ENCODE measurements at places on chromosomes 4 and X.

GRCh38 chr4:150136481-150136880 is 58.2 kb downstream of the DCLK2 start:
- DNase-seq, result no peak

DNA sequence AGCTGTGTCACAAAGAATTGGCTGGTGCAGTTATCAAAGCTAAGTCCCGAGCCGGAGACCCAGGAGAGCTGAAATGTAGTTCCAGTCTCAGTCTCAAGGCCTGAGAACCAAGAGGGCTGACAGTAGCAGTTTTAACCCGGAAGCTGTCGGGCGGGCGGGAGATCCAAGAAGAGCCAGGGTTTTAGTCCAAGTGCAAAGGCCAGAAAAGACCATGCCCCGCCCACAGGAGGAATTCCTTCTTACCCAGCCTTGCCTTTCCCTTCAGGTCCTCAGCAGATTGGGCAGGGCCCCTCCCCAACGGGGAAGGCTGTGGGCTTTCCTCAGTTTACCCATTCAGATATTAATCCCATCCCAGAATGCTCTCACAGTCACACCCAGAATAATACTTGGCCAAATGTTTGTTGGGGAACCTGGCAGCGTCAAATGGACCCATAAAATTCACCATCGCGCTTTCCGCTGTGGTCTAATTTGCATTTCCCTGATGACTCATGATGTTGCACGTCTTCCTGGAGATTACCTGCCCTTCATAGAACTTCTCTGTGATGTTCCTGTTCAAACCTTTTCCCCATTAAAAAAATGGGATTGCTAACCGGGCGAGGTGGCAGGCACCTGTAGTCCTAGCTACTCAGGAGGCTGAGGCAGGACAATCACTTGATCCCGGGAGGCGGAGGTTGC is 16.2 kb downstream of the MAEA start:
- DNase-seq, result no peak

- DNase-seq, result no peak
Measured at GRCh38 chrX:40418813-40419195, 162.0 kb upstream of the ATP6AP2 start.

DNA sequence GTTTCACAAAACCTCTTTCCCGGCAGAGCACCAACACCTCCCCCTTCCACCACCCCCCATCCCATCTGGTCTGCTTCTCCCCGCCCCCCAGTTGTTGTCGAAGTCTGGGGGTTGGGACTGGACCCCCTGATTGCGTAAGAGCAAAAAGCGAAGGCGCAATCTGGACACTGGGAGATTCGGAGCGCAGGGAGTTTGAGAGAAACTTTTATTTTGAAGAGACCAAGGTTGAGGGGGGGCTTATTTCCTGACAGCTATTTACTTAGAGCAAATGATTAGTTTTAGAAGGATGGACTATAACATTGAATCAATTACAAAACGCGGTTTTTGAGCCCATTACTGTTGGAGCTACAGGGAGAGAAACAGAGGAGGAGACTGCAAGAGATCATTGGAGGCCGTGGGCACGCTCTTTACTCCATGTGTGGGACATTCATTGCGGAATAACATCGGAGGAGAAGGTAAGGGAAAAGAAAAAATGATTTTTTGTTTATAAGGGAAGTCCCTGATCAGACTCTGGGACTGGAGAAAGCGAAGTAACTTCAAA is at the start of gene PDGFRA:
Gene PDGFRA (plus strand): TSS at position 333 of the 541 bp plus-strand sequence. CDS start 29,476 bp downstream, outside the sequence.
- no peak for DNase-seq
